Skeletal muscle cell (primary cell): ENCODE measurements at places on chromosomes 1 and 21.

DNA sequence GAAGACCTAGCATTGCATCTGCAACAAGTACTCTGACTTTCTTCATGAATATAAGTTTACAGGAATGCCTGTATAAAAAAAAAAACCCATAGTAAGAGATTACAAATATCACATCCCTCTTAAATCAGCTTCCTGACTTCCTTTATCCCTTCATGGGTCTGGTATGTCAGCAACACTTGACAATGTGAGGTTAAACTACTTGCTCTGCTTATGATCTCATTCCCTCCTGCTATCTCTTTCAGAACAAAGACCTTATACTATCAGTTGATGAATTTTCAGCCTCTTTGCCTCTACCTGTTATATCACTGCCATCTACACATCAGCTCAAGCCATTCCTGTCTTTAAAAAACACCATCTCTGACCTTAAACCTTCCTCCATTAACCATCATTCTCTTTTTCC, 130.9 kb upstream of the SAMSN1 start:
- no peak for DNase-seq

DNA sequence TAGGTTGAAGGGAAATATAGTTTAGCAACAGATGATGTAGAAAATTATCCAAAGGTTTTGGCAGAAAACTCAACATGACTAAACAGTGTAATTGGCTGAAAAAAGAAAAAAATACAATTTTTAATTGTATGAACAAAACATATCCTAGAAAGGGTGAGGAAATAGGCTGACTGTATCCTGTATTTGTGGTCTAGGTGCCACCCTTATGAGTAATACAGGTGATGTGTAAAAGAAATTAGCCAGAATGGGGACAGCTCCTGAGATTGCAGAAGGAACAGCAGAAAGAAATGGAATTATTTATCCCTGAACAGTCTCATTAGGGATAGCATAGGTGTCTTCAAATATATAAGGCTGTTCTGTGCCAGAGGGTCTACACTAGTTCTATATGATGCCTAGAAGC, 24.6 kb downstream of the DNASE2B start:
- no peak for DNase-seq

GRCh38 chr1:26782521-26783212, 5.1 kb upstream of the PIGV start:
- DNase-seq: no peak

- no peak for DNase-seq
Observed at GRCh38 chr1:64811131-64811530, 66.3 kb downstream of the RAVER2 start.

- peak; percentile 57 for DNase-seq
Observed at GRCh38 chr21:45050797-45051489, 23.4 kb upstream of the ADARB1 start.

GRCh38 chr1:147919896-147920295, 8.3 kb upstream of the GPR89B start:
- no peak for DNase-seq

- peak; percentile 21 for DNase-seq
Observed at GRCh38 chr1:200665861-200666260, 3.8 kb downstream of the DDX59 start.
